Psoas muscle (tissue), 8 donors: ENCODE measurements at places on chromosomes 4 and X. TPM values are rescaled to one million over a fixed set of nuclear protein-coding genes. Genes with fewer than 3 reads are reported as not detected.

- H3K27ac ChIP-seq: no peak overlapping the region
- H3K4me3 ChIP-seq: no peak overlapping the region
- H3K27me3 ChIP-seq: no peaks in the 10 kb centered on the region
- H3K4me1 ChIP-seq: no peaks in the 10 kb centered on the region
Observed at GRCh38 chrX:88397551-88397950, 349.5 kb upstream of the CPXCR1 start.

DNA sequence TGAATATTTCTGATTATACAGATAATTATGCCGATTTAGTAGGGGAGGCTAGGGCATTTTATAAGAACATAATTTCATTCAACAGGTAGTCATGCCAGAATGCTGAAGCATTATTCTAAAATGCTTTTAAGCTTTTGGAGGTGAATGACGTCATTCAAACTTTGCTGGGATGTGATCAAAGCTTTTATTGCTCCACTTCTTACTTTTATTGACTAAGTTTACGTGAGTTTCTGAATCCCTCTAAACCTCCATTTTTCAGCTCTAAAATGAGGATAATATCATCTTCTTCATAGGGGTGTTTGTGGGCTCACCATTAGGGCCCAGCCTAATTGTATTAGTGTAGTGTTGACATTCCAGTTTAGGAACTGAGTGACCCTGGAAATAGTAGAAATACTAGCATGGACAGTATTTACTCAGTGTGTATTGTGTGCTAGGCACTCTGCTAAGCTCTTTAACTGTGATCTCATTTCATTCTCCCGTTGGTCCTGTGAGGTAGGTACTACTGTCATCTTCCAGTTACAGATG is 3.0 kb downstream of the WWC2 start:
- H3K4me3 ChIP-seq: no peak overlapping the region
- no peak overlapping the region for H3K27ac ChIP-seq
- peaks cover 18% of the 10 kb centered on the region for H3K4me1 ChIP-seq
- no peaks in the 10 kb centered on the region for H3K36me3 ChIP-seq

DNA sequence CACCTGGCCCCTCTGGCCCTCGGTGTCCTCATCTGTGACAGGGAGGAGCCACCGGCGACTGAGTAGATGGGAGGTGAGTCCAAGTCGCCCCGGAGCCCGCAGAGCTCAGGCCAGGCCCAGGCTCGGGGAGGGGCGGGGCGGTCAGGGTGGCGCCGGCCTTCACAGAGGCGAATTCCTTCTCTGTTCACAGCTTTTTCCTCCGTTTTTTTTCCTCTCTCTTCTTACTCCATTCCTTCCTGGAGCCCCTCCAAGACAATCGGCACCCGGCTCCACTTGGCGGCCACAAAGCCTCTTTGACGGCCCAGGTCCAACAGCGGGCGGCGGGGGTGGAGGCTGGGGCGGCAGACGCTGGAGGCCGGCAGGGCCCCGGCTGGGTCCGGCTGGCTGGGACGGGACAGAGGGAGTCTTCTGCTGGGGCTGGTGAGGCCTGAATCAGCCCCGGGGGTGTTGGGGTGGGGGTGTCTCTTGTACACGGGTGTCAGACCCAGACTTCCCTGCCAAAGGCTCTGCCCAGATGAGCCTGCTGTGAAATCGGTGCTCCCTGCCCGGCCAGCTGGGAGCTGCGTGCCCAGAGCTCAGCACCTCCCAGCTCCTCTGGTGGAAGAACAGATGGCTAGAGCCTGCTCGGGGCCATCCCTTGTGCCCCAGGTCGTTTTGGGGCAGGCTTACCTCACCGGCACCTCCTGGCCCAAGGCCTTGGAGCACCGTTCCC is 22.6 kb downstream of the FGFRL1 start:
- H3K36me3 ChIP-seq: no peaks in the 10 kb centered on the region
- H3K4me1 ChIP-seq: no peaks in the 10 kb centered on the region
- no peak overlapping the region for H3K4me3 ChIP-seq
- H3K27me3 ChIP-seq: peaks cover 20% of the 10 kb centered on the region
- DNase-seq: peak; percentile 60

DNA sequence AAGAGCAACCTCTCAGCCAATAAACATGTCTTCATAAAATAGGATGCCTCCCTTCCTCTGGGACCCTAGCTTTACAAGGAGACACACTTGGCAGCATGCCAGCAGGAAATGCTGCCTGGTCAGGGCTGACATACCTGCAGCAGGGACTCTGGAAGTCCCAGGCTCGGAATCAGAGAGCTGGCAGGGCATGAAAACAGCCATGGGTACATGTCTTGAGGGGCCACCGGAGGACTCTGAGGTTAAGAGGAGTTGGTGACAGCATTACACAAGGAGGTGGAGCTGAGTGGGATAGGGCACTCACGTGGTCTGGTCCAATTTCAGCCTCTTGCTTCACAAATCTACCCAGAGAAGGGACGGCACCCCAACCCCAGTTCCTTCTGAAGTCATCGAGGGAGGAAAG is 15.7 kb downstream of the MSX1 start:
- H3K27me3 ChIP-seq: peaks cover 70% of the 10 kb centered on the region
- DNase-seq: no peak
- H3K36me3 ChIP-seq: no peaks in the 10 kb centered on the region
- no peak overlapping the region for H3K27ac ChIP-seq

DNA sequence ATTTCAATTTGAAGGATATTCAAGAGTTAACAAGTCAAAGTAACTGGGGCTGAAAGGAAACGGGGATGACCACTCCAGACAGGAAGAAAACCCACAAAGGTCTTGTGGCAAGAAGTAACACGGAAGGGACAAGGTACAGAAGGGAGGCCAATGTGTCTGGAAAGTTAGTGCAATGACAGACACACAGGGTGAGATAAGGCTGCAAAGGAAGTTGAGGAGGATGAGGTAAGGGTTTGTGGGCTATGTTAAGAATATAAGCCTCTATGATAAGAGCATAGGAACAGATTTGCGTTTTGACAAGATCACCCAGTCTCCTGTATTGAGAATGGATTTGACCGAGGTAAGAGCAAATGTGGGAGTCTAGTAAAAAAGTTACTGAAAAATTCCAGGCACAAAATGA is 21.9 kb upstream of the EMCN start:
- H3K36me3 ChIP-seq: no peaks in the 10 kb centered on the region
- no peaks in the 10 kb centered on the region for H3K27me3 ChIP-seq
- H3K4me1 ChIP-seq: no peaks in the 10 kb centered on the region

GRCh38 chr4:159669094-159669493 is 566.2 kb downstream of the RAPGEF2 start:
- no peak overlapping the region for H3K27ac ChIP-seq
- no peaks in the 10 kb centered on the region for H3K4me1 ChIP-seq
- no peak overlapping the region for H3K4me3 ChIP-seq

Gene PIR
- total RNA-seq: 14.9 TPM

Gene MYL5
- total RNA-seq: 4.8 TPM

Gene KLF8
- 5.0 TPM for total RNA-seq

Gene REPS2
- total RNA-seq: 1.3 TPM
